ENCODE measurements at places on chromosomes 13 and 19.

DNA sequence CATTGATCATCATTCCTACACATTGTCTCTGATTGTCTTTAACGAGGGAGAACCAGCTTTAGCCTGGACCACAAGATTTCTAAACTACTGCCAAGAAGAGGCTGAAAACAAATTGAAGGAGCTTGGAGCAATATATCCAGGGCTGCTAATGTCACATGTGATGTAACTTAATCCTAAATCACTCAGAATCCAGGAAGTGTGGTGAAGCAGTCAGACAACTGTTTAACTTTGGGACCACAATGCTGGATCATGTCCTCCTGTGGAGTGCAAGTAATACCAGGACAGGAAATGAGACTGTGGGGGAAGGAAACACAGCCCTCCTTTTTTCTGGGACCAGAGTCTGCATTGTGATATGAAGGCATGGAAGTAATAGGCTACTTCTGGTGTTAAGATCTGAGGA lies 430.2 kb downstream of the KCTD12 start:
- no peak for DNase-seq

- peak; percentile 31 for DNase-seq
These were observed 427 bp downstream of the ZNF160 start for GRCh38 chr19:53102756-53103233.

DNA sequence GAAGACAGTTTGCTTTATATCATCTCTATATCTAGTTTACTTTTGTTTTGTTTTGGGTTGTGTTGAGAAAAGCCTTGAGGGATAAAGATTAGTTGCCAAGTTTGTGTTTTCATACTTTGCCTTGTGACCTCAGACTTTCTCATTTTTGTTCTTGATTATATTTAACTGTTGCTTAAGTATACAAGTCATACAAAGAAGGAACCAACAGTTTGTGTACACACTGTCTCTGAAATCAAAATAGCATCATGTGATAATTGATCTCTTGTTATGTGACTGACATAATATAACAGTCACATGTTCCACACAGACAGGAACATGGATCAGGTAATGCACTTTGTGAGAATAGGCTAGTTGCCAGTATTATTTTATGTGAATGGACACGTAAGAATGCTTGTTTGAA lies 70.8 kb downstream of the SHISA2 start:
- DNase-seq: no peak

DNA sequence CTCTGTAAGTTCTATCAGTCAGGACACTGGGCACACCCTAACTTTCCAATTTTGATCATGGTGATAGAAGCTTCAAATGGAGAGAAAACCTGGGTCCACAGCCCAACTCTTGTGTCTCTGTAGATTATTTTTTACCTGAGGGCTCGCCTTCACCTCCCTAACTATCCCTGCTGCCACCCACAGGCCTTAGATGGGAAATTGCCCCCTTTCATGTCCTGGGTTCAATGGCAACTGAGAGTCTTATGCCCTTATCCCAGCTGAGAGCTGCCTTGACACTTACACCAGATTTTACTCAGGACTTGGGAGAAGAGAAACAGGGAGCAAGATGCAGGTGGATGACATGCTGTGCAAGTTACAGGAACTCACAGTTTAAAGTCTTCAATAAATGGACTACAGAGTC lies 81.7 kb downstream of the RAP2A start:
- DNase-seq: no peak

Measured in stimulated activated CD4-positive, alpha-beta T cell treated with anti-CD3 and anti-CD28 coated beads, Interleukin-4, amount 100 ng/mL, for 1 hour (primary cell).